ENCODE measurements at places on chromosomes 3 and 15. TPM values are rescaled to one million over a fixed set of nuclear protein-coding genes. Genes with fewer than 3 reads are reported as not detected.

DNA sequence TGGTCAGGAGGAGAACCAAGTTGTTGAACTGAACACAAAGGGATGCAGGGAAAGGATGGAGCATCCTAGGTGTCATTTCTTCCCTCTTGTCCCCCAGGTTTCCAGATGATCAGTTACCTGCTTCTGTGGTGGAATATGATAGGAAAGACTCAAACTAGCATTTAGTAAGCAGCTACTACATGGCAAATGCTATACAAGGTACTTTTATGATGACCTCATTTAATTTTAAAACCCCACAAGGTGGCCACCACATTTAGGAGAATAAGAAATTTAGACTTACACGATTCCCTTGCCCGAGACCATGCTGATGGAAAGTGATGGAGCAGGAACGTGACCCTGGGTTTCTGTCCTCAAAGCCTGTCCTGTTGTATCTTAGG is 40.9 kb downstream of the CCR4 start:
- no peak for DNase-seq

GRCh38 chr3:72722930-72723726 is 125.1 kb downstream of the SHQ1 start:
- no peak for DNase-seq

DNA sequence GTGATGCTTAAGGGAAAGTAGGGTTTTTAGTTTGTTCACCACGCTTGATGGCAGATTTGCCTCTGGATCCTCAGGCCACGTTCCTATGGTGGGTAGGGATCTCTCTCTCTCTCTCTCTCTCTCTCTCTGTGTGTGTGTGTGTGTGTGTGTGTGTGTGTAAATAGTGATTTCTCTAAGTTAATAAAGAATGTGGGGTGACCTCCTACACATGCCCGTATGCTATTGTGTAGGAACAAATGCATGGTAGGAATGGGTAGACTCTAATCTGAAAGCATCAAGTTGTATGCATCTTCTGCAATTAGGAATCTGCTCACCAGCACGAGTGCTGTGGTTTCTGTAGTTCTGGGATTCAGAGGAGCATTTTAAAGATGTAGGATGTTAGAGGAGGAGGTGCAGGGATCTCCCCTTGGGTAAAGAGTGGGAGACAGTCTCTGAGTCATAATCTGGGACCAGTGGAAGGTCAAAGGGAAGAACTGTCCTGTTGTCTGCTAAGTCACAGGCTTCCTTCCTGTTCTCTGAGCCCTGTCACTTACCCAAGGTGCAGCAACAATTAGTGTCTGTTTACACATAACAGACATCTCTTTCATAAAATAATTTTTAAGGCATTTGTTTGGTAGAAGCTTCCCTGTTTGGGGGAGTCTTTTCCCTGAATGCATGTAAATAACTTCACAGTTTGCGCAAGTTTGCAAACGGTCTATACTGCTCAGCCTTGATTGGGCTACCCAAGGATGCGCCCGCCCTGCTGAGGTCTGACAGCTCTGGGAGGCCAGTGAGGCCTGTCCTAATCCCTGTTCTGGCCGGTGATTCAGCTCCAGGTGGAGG is 139.8 kb downstream of the IGF1R start:
- no peak for DNase-seq

DNA sequence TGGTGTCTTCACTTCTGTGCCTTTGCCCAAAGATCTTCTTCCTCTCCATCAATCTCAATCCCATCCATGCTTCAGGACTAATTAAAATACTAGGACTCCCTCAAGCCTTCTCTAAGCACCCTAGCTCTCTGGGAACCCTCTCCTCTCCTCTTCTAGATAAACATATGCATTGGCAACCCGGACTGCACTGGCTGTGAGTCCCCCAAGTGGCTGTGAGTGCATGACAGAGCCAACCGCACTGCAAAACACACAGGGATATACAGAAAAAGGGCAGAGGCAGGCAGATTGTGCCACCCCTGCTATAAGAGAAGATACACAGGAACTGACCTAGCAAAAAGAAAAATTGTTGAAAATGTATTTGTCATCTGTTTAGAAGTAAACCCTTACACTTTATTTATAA is 457.1 kb downstream of the MFSD1 start:
- DNase-seq = no peak

- no peak for DNase-seq
These were observed 16.5 kb upstream of the FBXO22 start for GRCh38 chr15:75887178-75887577.

DNA sequence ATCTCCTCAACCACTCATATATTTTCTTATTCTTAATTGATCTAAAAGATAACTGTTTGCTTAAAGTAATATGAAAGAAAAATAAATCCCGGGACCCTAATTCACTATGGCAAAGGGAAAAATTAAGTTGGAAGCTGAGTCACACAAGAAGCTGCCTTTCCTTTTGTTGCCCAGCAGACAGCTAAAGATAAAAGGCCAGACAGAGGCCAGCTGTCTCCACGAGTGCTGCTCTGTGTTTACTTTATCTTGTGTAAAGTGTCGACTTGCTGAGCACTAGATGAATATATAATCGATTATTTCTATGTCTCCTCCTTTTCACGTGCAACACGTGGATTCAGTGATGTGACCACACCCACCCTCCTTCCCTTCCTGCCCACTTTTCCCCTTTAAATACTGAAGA is 52.8 kb upstream of the NSMCE3 start:
- no peak for DNase-seq

GRCh38 chr3:188064831-188065493 is 89.0 kb upstream of the LPP start:
- no peak for DNase-seq

- DNase-seq = no peak
These were observed 41.3 kb downstream of the PPM1L start for GRCh38 chr3:160797356-160797755.

DNA sequence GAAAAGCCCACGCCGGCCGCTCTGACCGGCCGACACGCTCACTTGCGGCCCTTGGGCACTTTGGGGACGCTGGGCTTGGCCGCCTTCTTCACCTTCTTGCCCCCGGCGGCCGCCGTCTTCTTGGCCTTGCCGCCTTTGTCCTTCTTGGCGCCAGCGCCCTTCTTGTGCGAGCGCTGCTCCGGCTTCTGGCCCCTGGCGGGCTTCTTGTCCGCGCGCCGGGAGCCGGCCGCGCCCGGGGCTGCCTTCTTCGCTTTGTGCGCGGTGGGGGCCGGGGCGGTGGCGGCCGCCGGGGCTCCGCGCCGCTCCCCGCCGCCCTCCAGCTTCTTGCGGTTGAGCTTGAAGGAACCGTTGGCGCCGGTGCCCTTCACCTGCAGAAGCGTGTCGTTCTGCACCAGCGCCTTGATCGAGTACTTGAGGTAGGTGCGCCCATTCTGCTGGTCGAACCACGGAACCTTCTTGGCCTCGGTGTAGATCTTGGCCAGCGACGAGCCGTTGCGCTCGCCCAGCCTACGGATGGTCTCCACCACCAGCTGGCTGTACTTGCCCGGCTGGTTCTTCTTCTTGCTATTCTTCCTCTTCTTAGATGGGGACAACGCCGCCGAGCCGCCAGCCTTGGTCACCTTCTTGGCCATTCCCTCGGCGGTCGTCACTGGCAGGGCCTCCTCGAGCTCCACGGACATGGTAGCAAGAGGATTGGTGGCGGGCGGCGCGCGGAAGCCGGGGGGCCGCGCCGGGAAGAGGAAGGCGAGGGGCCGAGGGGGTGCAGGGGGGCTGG is 36.7 kb downstream of the HMCES start:
- peak; percentile 90 for DNase-seq

DNA sequence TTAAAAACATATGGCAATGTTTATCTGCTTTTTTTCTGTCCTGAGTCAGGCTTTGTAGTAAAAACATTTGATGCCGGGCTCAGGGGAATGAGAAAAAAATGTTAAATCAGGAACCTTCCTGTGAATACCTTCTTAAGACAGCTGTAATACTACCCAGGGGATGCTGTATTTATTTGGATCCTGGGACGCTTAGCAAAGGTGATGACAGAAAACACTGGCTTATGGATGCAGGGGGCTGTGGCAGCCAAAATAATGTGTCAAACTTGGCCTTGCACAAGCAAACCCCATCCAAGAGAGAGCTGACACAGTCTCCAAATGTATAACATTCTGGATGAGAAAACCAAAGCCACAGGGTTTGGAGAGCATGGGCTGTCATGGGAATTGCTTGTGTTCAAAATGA is 438.2 kb upstream of the PROK2 start:
- no peak for DNase-seq

GRCh38 chr3:13069495-13069894 is 3.7 kb downstream of the IQSEC1 start:
- no peak for DNase-seq

- DNase-seq = no peak
These were observed 27.6 kb downstream of the CERS3 start for GRCh38 chr15:100501117-100501516.

- no peak for DNase-seq
These were observed 80.9 kb downstream of the DGKG start for GRCh38 chr3:186281176-186281575.

DNA sequence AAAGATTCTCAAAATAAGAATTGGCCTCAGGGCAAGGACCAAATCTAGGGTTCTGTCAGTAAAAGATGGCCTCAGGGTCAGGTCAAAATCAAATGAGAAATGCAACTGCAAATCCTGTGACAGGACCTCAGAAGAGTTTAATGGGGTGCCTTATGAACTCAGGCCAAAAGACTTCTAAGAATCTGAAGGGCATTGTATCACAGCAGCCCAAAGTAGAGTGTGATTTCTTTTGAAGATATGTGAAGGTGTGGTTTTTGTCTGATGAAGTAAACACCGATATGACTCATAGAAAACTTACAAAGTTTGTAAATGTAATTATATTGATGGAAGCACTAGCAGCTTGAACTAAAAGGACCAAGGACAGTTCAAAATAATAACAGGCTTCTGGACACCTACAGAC is 966.1 kb downstream of the AGBL1 start:
- DNase-seq = no peak

The MED12L gene
- 0.60 TPM for total RNA-seq

The MESP1 gene
- 0.69 TPM for total RNA-seq

The ZDHHC19 gene
- total RNA-seq = 2.1 TPM

The SGO1 gene
- 0.23 TPM for total RNA-seq

The GUCA1C gene
- not detected for total RNA-seq

The TRPC1 gene
- 27.9 TPM for total RNA-seq
